ENCODE measurements at places on chromosomes 11 and 22.

GRCh38 chr11:113796663-113797259, 17.2 kb downstream of the CLDN25 start:
- peak; percentile 6 for DNase-seq

DNA sequence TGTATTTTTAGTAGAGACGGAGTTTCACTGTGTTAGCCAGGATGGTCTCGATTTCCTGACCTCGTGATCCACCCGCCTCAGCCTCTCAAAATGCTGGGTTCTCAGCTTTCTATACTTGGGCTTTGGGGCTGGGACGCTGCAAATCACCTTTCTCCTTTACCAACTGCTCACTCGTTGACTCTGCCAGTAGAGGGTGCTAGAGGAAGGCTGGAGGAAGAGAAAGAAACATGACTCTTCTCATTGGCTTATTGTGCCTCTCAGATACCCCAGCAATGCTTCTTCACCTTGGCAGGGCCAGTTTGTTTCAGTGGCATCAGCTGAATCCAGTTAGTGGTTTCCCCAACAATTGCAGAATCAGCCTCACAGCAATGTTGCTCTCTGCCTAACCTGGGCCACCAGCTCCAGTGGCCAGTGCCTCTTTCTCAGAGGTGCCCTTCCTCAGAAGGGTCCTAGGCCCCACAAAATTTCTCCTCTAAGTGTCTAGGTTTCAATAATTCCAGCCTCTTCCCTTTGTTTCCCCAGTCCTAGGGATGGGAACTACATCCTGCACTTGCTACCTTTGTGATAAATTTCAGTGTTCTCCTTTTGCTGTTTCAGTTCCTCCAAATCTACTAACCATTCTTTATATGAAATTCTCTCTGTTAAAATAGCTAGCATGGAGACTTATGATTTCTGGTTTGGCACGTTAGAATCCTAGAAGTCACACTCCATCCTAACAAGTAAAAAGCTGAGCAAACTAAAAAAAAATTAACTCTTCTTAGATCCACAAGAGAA, 71.5 kb upstream of the VSTM5 start:
- DNase-seq = peak; percentile 33

GRCh38 chr22:39959640-39960447, at the start of gene TMA7B:
TSS of gene TMA7B (plus strand) at chr22:39960397. CDS start at chr22:39964375, 3,978 bp downstream.
- peak; percentile 32 for DNase-seq

DNA sequence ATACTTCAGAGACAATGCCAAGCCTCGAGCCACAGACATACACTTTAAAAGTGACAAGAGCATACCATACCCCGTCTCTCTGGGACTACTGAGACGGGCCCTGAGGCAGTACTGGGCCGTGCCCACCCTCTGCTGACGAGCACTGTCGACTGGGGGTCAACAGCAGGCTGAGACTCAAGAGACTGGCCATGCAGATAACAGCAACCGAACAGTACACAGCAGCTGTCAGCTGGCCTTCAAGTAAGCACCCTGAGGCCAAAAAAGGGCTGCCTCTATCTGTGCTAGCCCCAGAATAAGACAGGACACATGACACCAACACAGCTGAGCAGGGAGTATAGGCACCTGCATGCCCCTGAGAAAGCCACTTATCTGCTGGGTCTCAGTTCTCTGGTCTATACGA, 18.9 kb upstream of the TMEM121B start:
- no peak for DNase-seq

GRCh38 chr11:113137713-113138529, 176.5 kb upstream of the TTC12 start:
- no peak for DNase-seq

DNA sequence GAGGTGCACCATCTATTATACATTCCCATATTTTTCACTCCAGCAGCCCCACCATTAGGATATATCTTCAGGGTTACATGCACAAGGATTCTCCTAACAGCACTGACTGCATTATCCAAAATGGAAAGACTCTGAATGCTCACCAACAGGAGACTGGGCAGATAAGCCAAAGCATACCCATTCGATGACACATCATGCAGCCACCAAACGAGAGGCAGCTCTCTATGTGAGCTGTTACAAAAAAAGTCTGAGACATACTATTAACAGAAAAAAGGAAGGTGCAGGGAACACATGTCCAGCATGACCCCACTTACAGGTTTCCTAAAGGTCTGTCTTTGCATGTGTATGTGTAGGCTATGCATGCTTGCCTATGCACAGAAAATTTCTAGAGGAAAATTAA, 12.4 kb upstream of the SERPIND1 start:
- DNase-seq = no peak

All from fibroblast of skin of left quadriceps (primary cell).